GM12878 (cell line): ENCODE measurements at places on chromosomes 4 and X. TPM values are rescaled to one million over a fixed set of nuclear protein-coding genes. Genes with fewer than 3 reads are reported as not detected.

The MAGEA1 gene
- not detected in 2 replicates for total RNA-seq

GRCh38 chrX:78945186-78945912 lies at the start of gene P2RY10:
Gene P2RY10, plus strand, starts transcription at chrX:78945391. Its CDS starts 15,130 bp downstream, at chrX:78960521.
- peaks cover 10% of the 10 kb centered on the region for H3K4me1 ChIP-seq
- peak; percentile 85 for DNase-seq
- H3K36me3 ChIP-seq, result no peaks in the 10 kb centered on the region
- no peaks in the 10 kb centered on the region for H3K27me3 ChIP-seq
- H3K4me3 ChIP-seq, result peak within 1 kb of the TSS; percentile 86
- H3K27ac ChIP-seq, result peak within 1 kb of the TSS; percentile 84

- H3K27ac ChIP-seq, result no peak overlapping the region
- no peaks in the 10 kb centered on the region for H3K4me1 ChIP-seq
- DNase-seq, result no peak
- H3K36me3 ChIP-seq, result no peaks in the 10 kb centered on the region
- no peak overlapping the region for H3K4me3 ChIP-seq
- H3K27me3 ChIP-seq, result peaks cover 3% of the 10 kb centered on the region; the same call in 1 of the 2 replicates
Observed at GRCh38 chr4:73411731-73412414, 7.8 kb downstream of the ALB start.

The SHISA3 gene
- total RNA-seq, result 6.3 and 6.6 TPM in 2 replicates

DNA sequence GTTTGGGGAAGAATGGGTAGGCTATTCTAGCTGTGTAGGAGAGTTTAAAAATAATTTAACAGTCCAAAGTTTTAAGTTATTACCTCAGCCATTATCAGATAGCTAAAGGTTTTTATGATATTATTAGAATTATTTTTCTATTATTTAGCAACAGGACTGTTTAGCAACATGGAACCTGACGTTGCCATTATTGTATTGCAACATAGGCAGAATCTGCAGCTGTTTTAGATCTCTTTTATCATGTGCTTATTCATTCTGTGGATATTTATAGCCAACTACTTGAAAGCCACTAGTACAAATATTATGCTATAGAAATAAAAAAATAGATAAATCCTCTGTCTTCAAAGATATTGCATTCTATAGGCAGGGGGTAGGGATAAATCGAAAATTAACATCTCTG lies 382.0 kb upstream of the TRAM1L1 start:
- no peaks in the 10 kb centered on the region for H3K27me3 ChIP-seq
- H3K4me1 ChIP-seq, result no peaks in the 10 kb centered on the region
- no peak overlapping the region for H3K27ac ChIP-seq
- H3K36me3 ChIP-seq, result no peaks in the 10 kb centered on the region

- H3K4me3 ChIP-seq, result no peak overlapping the region
- no peaks in the 10 kb centered on the region for H3K4me1 ChIP-seq
- H3K36me3 ChIP-seq, result no peaks in the 10 kb centered on the region
- no peaks in the 10 kb centered on the region for H3K27me3 ChIP-seq
- no peak overlapping the region for H3K27ac ChIP-seq
- no peak for DNase-seq
Observed at GRCh38 chr4:163959932-163960331, 465.4 kb downstream of the TMA16 start.

The MAGEC1 gene
- 0.05 TPM in 1 of 2 replicates, not detected in the other for total RNA-seq

The MCF2 gene
- total RNA-seq, result 0.36 and 0.45 TPM in 2 replicates

GRCh38 chrX:872090-872489 lies 241.5 kb downstream of the SHOX start:
- no peak overlapping the region for H3K27ac ChIP-seq
- H3K4me3 ChIP-seq, result no peak overlapping the region
- no peaks in the 10 kb centered on the region for H3K4me1 ChIP-seq
- H3K36me3 ChIP-seq, result no peaks in the 10 kb centered on the region

GRCh38 chr4:30929649-30930048 lies 209.5 kb downstream of the PCDH7 start:
- no peak for DNase-seq
- no peaks in the 10 kb centered on the region for H3K36me3 ChIP-seq
- no peak overlapping the region for H3K4me3 ChIP-seq
- H3K4me1 ChIP-seq, result no peaks in the 10 kb centered on the region

DNA sequence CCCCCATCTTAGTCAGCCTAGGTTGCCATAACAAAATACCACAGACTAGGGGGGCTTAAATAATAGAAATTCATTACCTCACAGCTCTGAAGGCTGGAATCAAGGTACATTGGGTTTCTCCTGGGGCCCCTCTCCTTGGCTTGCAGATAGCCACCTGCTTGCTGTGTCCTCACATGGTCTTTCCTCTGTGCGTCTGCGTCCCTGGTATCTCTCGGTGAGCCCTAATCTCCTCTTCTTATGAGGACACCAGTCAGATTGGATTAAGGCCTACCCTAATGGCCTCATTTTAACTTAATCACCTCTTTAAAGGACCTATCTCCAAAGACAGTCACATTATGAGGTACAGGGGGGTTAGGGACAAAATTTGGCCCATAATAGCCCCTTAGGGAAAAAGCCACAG lies 98.0 kb downstream of the SH3KBP1 start:
- H3K27me3 ChIP-seq, result no peaks in the 10 kb centered on the region
- H3K4me1 ChIP-seq, result peaks cover 17% of the 10 kb centered on the region
- peak overlapping the region; percentile 69 for H3K27ac ChIP-seq
- no peak for DNase-seq

DNA sequence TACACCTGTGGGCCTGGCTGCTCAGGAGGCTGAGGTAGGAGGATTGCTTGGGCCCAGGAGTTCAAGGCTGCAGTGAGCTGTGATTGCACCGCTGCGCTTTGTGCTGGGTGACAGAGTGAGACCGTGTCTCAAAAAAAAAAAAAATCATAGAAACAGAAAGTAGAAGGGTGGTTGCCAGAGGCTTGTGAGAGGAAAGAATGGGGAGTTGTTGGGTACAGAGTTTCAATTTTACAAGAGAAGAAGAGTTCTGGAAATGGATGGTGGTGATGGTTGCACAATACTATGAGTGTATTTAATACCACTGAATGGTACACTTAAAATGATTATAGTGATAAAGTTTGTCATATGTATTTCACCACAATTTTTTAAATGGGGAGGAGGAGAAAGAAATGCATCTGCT lies 10.2 kb upstream of the GLOD5 start:
- H3K4me1 ChIP-seq, result no peaks in the 10 kb centered on the region
- no peak overlapping the region for H3K27ac ChIP-seq
- no peak for DNase-seq
- H3K27me3 ChIP-seq, result no peaks in the 10 kb centered on the region

DNA sequence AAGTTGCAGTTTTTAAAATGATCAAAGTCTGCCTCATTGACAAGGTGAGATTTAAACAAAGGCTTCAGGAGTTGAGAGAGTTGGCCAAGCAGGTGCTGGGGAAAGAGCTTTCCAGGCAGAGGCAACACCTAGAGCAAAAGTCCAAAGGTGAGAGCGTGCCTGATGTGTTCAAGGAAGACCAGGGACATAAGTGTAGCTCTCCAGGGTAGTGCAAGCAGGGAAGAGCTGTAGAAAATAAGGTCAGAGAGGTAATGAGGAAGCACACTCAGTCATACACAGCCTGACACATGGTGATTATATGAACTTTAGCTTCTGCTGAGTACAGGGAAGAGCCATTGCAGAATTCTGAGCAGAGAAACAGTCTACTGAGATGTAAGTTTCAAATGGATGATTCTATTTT lies 265.0 kb upstream of the NWD2 start:
- no peaks in the 10 kb centered on the region for H3K4me1 ChIP-seq
- H3K36me3 ChIP-seq, result no peaks in the 10 kb centered on the region
- no peak overlapping the region for H3K27ac ChIP-seq
- no peaks in the 10 kb centered on the region for H3K27me3 ChIP-seq

The SCML1 gene
- 0.62 and 1.1 TPM in 2 replicates for total RNA-seq

DNA sequence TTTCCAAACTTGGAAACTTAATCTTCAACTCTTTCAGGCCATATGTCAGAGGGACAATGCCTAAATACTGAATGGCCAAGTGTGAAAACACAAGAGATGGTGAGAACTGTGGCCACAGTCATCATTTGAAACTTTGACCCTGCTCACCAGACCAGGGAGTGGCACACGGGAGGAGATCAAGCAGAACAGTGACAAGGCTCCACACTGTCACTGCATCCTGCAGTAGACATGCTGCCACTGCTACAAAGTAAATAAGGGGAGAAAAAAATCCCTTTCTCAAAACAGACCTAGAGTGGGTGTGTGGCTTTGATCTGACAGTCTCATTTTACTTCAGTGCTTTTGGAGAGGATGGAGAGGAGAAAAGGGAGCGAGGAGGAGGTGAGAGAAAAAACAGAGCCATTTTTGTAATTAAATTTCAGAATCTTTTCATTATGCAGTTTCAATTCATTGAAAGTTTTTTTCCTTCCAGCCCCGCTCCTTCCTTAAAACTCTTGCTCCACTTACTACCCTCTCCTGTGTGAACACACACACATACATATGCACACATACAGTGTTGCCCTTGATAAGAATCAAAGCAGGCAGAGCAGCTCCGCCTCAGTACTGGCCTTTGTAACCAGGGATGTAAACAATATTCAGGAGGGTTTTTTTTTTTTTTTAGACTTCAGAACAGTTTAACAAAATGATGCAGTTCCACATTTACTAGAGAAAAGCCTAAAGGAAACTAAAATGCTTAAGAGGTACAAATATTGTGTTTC lies 34.4 kb downstream of the NEXMIF start:
- H3K4me3 ChIP-seq, result no peak overlapping the region
- peak overlapping the region; percentile 45 for H3K27ac ChIP-seq
- no peaks in the 10 kb centered on the region for H3K4me1 ChIP-seq

GRCh38 chrX:21986596-21986995 lies 45.5 kb upstream of the PHEX start:
- H3K36me3 ChIP-seq, result no peaks in the 10 kb centered on the region; the same call in none of the 2 replicates
- H3K4me3 ChIP-seq, result no peak overlapping the region
- H3K27me3 ChIP-seq, result no peaks in the 10 kb centered on the region
- no peak overlapping the region for H3K27ac ChIP-seq
- no peak for DNase-seq

The AFAP1 gene
- 0.15 and 0.16 TPM in 2 replicates for total RNA-seq

GRCh38 chr4:173185847-173186510 lies 17.4 kb downstream of the GALNT7 start:
- peaks cover 13% of the 10 kb centered on the region; the same call in 1 of the 2 replicates for H3K4me1 ChIP-seq
- H3K36me3 ChIP-seq, result no peaks in the 10 kb centered on the region
- no peak overlapping the region for H3K4me3 ChIP-seq
- H3K27me3 ChIP-seq, result no peaks in the 10 kb centered on the region
- DNase-seq, result no peak

The ARR3 gene
- total RNA-seq, result not detected in 2 replicates

DNA sequence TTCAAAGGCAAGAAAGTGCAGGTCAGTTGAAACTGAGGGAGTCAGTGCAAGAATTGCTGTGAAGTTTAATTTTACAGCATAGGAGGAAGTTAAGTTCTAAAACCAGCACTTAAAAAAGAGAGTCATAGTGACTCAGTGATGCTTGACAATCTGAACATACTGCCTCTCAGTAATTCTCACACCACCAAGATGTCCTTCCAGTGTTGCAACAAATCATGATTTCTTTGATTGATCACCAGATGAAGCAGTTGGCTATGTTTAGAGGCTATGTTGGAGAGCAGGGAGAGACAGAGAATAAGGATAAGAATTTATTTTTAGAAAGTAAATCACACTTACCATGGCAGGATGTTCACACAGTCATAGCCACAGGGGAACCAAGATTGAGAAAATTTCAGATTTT lies 13.2 kb downstream of the TRIM2 start:
- H3K4me3 ChIP-seq, result no peak overlapping the region
- no peaks in the 10 kb centered on the region for H3K36me3 ChIP-seq
- no peak for DNase-seq
- no peak overlapping the region for H3K27ac ChIP-seq
- no peaks in the 10 kb centered on the region; the same call in 1 of the 2 replicates for H3K4me1 ChIP-seq

DNA sequence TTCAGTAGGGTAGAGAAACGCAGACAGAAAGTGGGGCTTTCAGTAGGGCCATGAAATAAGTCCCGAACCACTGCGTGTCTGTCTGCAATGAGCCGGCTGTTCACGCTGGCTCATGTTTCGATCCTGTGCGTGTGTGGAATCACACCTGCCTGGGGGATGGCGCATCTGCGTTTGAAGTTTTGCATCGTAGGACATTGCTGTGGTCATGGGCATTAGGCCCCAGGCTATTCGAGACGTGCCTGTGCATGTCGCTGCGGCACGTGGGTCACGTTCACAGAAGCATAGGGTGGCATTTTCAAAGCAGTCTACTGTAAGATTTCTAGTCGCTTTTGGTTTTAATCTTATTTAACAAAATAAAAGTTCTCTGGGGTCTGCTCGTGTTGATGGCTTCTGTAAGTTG lies 25.5 kb upstream of the HGFAC start:
- no peak for DNase-seq
- no peaks in the 10 kb centered on the region; the same call in 1 of the 2 replicates for H3K27me3 ChIP-seq
- H3K4me1 ChIP-seq, result no peaks in the 10 kb centered on the region; the same call in 1 of the 2 replicates
- H3K36me3 ChIP-seq, result no peaks in the 10 kb centered on the region
- no peak overlapping the region for H3K4me3 ChIP-seq
- H3K27ac ChIP-seq, result no peak overlapping the region

- no peaks in the 10 kb centered on the region; the same call in 1 of the 2 replicates for H3K27me3 ChIP-seq
- DNase-seq, result no peak
- no peaks in the 10 kb centered on the region for H3K36me3 ChIP-seq
- H3K4me3 ChIP-seq, result no peak overlapping the region
- H3K27ac ChIP-seq, result no peak overlapping the region
Observed at GRCh38 chr4:124325690-124326089, 386.8 kb downstream of the ANKRD50 start.

- H3K4me1 ChIP-seq, result no peaks in the 10 kb centered on the region
- DNase-seq, result no peak
- H3K4me3 ChIP-seq, result no peak overlapping the region
- H3K36me3 ChIP-seq, result no peaks in the 10 kb centered on the region
Observed at GRCh38 chr4:182855312-182855711, 61.9 kb downstream of the DCTD start.

The SLC9B1 gene
- 1.0 and 2.2 TPM in 2 replicates for total RNA-seq

DNA sequence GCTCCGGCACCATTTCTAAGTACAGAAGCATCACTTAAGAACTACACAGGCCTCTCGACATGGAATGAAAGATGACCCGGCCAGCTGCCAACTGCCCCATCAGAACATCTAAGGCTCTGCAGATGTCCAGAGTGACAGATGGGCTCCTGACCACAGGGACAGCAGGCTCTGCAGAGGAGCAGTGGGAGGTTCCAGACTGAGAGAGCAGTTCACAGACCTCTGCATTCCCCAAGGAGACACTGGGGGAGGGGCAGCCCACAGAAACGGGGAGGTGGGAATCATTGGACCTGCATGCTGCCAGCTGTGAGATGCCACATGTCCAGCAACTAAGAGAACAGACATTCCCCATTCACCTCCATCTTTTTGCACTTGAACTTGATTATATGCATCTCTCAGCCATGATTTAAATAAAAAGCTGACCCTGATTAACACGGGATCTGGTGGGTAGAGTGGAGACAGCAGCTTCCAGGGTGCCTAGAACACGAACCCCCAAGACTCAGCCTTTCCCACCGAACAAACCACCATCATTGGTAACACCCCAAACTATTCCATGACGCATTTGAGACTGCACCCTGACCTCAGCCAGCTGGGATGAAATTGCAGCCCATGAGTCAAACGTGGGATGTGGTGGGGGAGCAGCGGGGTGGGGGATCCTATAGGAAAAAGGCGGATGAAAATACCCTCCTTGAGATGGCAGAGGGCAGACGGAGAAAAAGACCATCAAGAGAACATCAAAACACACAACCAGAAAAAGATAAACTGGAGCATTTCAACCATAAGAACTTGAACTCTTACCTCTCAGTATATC lies 47.2 kb downstream of the AFAP1 start:
- no peak for DNase-seq
- H3K27me3 ChIP-seq, result no peaks in the 10 kb centered on the region; the same call in 1 of the 2 replicates
- H3K4me1 ChIP-seq, result no peaks in the 10 kb centered on the region
- no peak overlapping the region for H3K4me3 ChIP-seq

GRCh38 chr4:113958766-113959538 lies 20.5 kb downstream of the ARSJ start:
- no peaks in the 10 kb centered on the region for H3K4me1 ChIP-seq
- no peaks in the 10 kb centered on the region; the same call in 1 of the 2 replicates for H3K27me3 ChIP-seq
- no peak overlapping the region for H3K27ac ChIP-seq

- H3K27me3 ChIP-seq, result no peaks in the 10 kb centered on the region
- H3K4me1 ChIP-seq, result no peaks in the 10 kb centered on the region
- no peak overlapping the region for H3K27ac ChIP-seq
- no peak for DNase-seq
- no peak overlapping the region for H3K4me3 ChIP-seq
Observed at GRCh38 chr4:154025110-154025509, 236.2 kb upstream of the SFRP2 start.
